ENCODE measurements at places on chromosomes 7 and 10. TPM values are rescaled to one million over a fixed set of nuclear protein-coding genes. Genes with fewer than 3 reads are reported as not detected.

Gene AKR1D1
- not detected for total RNA-seq

Gene HOXA10
- total RNA-seq: 6.3 TPM

Gene PSTK
- total RNA-seq: 3.7 TPM

Gene ANTXRL
- total RNA-seq: 0.36 TPM

Gene SMO
- total RNA-seq: 14.3 TPM

Gene ASZ1
- not detected for total RNA-seq

Gene TMEM229A
- not detected for total RNA-seq

Gene AP5Z1
- 22.5 TPM for total RNA-seq

Gene CYP3A5
- total RNA-seq: 2.2 TPM

Gene LCOR
- total RNA-seq: 8.1 TPM

Gene STEAP1
- 16.1 TPM for total RNA-seq

Gene JAKMIP3
- total RNA-seq: 1.1 TPM

Gene EVX1
- total RNA-seq: 0.13 TPM

Gene CLCN1
- total RNA-seq: not detected

Gene DNAJC30
- total RNA-seq: 7.5 TPM

Gene STEAP1B
- total RNA-seq: 0.17 TPM

Gene CALML3
- total RNA-seq: not detected

Gene TRIM50
- not detected for total RNA-seq

Gene SCRN1
- 59.0 TPM for total RNA-seq

Gene SPDYE5
- not detected for total RNA-seq

Gene LRRC61
- 0.07 TPM for total RNA-seq

Gene TMEM213
- total RNA-seq: not detected

Gene IGF2BP3
- total RNA-seq: 24.4 TPM

Gene TMEM72
- not detected for total RNA-seq

Gene ZNF33A
- total RNA-seq: 7.9 TPM

Gene AS3MT
- 4.1 TPM for total RNA-seq

Gene SEMA3E
- 1.7 TPM for total RNA-seq

Gene VENTX
- total RNA-seq: not detected

Gene DLX6
- not detected for total RNA-seq

Gene MKI67
- total RNA-seq: 57.6 TPM

Gene RET
- 0.36 TPM for total RNA-seq

Gene ARHGAP22
- 4.0 TPM for total RNA-seq

Gene CARD11
- 2.5 TPM for total RNA-seq

Gene C7orf33
- total RNA-seq: not detected

Gene UNCX
- total RNA-seq: not detected

Gene MDFIC
- total RNA-seq: 18.5 TPM

Gene GRID1
- 0.22 TPM for total RNA-seq

Gene CABCOCO1
- 0.79 TPM for total RNA-seq

Gene PILRA
- 5.2 TPM for total RNA-seq

Gene CPA4
- 8.4 TPM for total RNA-seq

Data from A549 treated with Hydrocortisone at 1 μM for 4 hours (cell line).